AG04450 (cell line): ENCODE measurements at places on chromosomes 6 and 20.

DNA sequence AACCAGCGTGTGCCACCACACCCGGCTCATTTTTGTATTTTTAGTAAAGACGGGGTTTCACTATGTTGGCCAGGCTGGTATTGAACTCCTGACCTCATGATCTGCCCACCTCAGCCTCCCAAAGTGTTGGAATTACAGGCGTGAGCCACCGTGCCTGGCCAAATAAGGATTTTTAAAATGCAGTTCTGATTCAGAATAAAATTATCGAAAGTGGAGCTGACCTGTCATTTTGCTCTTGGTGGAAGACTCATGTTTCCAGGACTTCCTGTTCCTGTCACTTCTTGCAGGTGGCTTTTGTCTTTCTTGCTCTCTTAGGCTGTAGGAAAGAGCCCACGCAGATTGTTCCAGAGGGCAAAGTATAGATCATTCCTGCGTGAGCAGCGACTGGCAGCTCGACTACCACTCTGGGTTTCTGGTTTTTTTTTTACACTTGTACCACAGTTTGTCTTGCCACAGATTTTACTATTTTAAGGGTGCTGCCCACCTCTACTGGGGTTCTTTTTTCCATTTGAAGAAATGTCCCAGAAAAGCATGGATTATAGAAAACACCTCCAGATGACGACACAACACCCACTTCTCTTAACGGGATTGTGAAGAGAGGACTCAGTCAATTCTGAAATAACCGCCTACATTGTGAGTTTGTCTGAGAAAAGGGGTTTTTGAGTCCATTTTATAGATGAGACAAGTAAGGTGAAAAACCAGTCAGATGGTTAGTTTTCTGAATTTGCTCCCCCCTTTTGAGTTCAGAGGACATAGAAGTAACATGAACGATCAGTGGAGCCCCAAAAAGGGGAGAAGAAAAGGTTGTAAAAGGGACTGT, 7.5 kb downstream of the JARID2 start:
- DNase-seq: no peak

DNA sequence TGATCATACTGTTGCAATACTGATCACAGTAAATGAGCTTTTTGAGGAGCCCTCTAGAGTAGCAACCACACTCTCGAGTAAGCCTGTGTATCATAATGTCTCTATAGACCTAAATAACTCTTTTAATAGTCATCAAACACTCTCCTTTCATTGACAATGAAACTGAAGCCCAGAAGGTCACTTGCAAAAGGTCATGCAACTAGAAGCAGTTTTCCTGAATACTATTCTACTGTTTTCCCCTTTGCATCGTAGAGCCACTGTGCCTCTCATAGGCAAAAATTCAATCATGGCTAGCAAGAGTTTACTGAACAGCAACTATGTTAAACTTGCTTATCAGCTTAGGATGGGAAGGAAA, 105.3 kb downstream of the HIVEP2 start:
- no peak for DNase-seq

DNA sequence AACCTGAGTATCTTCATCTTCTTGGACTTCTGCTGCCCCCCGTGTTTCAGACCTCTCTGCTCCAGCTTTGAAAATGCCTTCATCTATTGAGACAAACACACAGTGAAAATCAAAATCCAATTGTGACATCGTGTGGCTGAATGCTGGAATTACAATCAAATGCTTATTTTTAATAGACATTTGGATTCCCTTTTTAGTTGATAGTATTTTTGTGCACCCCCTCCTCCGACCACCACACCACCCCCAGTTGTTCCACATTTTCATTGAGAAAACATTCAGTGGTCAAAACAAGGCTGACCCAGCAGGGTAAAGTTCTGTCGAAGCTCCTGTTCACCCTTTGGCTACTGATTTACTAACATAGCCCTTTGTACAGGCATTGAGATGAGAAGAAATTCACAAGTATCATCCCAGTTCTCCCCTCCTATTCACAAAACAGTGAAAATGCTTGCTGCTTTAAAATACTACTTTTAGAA, 79.0 kb downstream of the NRSN1 start:
- peak; percentile 0 for DNase-seq

DNA sequence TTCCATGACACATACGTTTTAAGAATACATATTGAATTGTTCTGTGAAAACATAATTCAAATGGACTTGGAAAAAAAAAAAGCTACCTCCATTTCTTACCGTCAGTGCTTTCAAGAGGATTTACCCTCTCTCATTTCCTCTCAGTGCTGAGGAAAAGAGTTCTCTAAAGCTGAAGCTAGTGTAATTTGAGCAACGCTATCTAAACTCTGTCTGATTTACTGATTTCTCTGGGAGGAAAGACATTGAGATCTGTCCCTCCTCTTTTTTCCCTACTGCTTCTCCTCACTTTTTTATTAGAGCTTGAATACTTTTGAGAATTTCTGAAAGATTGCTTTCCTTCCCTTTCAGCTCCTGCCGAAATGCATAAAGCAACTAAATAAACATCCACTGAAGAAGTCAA, 41.2 kb upstream of the GRIK2 start:
- no peak for DNase-seq

- DNase-seq: no peak
Observed at GRCh38 chr6:32462609-32463008, 22.9 kb downstream of the HLA-DRA start.

DNA sequence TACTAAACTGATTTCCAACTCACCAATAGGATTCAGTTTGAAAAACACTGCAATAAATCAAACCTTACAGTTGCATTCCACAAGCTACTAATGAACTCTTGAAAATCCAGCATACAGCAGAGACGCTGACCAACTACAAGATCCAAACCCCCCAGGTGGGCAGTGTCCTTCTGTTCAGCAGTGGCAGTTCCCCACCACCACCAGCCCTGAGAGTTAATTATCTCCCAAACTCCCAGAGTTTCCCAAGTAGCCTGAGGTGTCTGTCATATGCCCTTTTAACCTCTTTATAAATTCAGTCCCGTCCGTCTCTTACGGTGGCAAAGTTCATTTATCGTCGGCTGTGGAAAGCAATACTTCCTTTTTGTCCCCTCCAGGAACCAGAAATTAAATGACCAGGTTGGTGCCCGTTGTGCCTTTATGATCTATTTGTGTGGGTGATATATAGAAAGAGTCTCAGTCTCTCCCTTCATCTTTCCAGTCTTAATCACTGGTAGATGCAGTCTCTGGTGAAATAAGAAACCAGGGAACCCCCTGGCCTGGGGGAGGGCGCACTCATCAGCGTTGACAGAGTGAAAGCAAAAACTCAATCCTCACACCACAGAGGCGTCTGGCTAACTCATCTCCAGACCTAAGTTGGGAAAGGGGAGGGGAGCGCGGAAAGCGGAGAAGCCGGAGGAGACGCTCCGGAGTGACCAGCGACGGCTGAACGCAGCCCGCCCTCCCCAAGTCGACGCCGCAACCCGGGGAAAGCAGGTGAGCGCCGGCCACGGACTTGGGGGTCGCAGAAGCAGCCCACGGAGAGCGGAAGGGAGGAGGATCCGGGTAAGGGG, 717 bp downstream of the MRPL14 start:
- DNase-seq: no peak

DNA sequence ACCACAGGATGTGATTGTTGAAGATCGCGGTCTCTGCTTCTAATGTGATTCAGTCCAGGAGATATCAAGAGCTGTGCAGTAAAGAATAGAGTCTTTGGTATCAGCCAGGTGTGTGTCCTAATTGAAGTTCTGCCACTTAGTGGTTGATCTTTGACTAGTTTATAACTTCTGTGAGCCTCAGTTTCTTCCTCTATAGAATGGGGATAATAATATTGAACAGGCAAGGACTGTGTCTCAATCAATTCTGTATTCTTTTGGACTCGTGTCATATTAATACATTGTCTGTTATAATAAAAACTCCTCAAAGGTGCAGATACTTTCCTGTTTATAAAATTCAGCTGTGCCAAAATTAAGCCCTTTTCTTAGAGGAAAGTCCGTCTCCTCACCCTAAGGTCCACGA, 23.1 kb upstream of the NCOA6 start:
- no peak for DNase-seq

DNA sequence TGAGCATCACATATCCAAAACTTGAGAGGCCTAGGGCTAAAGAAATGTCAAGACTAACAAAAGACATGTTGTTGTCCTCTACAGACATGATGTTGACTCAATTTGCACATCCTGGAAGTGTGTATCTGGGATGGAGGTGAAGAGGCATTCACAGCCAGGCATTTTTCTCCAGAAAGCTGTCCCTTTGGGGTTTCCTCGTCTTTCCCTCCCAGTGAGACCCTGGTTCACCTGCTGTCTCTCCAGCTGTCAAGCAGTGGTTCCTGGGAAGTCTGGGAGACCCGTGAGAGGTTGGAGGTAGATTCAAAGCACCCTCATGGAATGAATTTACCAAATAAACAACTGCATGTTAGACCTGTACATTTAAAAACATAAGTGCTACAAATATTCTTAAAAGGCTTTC, 32.1 kb downstream of the BACH2 start:
- DNase-seq: no peak

DNA sequence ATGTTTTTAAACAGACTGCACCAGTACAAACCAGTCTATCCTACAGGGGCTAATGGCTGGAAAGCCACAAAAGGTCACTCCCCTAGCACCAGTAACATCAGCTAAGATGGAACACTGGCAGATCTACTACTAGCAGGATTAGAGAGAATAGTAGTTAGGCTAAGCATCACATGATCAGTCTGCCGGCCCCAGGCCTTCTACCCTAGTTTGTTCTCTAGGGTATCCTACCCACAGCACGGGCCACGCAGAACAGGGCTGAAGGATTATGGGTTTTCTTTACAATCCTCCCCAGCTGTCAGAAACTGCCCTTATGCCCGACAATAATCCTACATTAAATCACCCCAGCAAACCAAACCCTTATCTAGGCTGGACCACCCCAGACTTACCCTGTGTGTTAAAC, 156.0 kb downstream of the LY86 start:
- no peak for DNase-seq

DNA sequence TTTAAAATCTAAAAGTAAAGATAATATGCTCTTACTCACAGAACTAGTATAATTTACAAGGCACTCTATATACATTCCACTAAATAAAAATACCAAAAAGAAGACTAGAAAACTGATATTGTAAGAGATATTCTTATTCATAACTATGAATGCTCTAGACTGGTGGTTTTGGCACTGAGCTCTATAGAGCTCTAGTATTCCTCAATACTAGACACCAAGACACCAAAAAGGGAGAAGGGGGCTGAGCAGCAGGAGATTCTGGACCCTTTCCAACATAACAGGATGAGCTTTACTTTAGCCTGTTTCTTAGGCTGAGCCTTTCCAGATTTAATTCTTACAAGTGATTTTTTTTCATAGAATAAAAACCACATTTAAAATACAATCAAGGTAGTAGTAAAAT, 173.6 kb downstream of the COL21A1 start:
- no peak for DNase-seq

DNA sequence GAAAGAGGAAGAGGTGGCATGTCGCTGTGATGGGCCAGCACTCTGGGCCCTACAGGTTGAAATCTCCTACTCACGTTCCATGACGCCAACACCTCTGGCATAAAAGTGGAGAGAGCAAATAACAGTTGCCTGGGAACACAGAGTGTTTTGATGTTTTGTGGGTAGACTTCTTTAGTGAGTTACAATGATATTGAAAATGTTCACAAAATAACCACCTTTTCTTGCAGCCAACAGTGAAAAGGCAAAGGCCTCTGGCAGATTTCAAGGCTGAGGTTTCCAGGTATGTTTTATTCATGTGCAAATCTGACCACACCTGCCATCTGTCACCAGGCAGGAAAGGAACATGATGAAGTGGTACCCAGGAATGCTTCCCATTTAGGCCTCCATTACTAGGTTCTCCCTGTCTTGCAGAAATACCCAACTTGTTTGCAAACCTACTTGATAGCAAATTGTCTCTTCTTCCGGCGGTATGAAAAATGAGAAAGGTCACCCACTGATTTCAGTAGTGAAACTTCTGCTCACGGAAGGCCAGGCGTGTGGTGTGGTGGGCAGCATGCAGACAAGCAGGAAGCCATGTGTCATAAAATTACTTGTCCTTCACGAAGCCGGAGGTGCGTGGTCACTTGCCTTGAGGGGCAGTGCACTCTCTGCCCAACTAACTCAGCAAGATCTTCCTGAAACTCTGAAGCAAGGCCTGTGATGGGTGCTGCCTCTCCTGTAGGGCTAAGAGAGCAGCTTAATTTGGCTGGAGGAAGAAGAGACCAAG, 299.1 kb upstream of the PRDM1 start:
- DNase-seq: no peak

DNA sequence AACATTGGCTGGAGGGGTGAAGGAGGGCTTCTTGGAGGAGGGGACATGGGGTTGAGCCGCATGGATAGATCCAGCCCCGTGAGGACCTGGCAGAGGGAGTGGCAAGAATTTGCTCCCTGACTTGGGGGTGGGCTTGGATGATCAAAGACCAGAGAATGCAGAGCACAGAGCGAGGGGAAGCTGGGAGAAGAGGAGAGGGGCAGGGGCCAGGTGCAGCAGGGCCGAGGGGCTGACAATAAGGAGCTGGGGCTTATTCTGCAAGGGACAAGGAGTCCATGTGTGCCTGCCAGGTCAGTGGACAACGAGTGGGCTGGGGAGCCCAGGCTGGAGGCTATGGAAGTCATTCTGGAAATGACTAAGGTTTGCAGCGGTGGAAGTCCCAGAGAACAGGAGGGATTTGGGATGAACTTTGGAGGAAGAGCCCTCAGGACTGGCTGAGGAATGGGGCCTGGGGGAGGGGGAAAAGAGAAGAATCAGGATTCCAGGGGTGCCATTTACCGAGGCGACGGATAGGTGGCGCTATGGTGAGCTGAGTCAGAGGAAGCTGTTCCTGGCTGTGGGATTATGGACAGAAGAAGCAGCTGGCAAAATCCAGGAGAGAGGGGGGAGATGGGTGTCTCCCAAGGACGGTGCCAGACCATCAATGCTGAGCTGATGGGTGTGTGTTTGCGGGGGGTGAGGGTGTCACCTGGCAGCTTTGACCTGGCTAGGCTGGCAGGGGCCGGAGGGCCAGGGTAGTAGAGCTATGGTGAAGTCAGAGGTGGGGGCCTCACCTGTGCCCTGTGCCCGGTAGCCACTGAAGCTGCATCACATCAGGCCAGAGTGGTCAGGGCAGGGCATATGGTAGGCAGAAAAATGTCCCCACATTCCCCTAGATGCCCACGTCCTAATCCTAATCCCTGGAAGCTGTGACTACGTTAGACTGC, 7.8 kb downstream of the KCNG1 start:
- no peak for DNase-seq
